ENCODE measurements at places on chromosomes 4 and X.

DNA sequence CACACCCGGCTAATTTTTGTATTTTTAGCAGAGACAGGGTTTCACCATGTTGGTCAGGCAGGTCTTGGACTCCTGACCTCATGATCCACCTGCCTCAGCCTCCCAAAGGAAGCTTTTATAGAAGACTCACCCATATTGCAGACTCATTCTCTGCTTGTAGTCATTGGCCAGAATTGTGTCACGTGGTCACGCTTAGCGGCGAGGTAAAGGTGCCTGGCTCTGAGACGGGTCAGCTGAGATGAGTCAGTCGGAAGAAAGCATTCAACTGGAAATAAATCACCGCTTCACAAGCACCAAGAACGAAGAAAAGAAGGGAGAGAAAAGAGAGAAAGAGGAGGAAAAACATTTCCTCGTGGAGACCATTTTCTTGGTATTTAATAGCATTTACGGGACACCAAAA is 218.8 kb upstream of the NOCT start:
- no peak for ATAC-seq

DNA sequence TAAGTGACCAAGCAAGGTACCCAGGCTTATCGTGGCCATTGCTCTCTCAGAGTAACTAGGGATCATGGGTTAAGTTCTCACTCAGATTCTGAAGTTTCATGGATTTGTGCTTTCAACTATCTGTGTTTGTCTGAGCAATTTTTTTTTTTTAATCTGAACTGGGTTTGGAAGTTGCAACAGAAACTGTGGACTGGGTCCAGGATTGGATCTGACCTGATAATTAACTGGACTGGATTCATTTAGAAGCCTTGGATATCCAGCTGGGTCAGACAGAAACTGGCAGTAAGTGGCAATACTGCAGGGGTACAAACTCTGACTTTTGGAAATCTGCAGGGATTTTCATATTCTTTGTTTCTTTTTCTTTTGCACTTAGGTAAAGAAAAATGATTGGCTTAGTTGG is 38.7 kb upstream of the FGF2 start:
- no peak for ATAC-seq

GRCh38 chr4:124907881-124908280 is 195.3 kb upstream of the ANKRD50 start:
- no peak for ATAC-seq

- ATAC-seq = no peak
Observed at GRCh38 chrX:107848591-107848990, 22.9 kb downstream of the MID2 start.

DNA sequence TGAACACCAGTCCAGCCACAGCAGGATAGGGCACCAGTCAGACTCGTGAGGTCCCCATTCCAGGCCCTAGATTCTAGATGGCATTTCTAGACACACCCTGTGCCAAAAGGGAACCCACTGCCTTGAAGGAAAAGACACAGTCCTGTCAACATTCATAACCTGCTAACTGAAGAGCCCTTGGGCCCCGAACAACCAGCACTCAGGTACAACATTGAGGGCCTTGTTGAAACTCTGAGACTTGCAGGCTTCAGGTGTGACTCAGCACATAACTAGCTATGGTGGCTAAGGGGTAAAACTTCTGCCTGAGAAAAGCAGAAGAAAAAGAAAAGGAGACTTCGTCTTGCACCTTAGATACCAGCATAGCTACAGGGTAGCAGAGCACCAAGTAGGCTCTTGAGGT is 252.9 kb upstream of the GRID2 start:
- ATAC-seq = no peak

- peak; percentile 60 for ATAC-seq
Observed at GRCh38 chr4:53019485-53020382, 157.6 kb downstream of the RASL11B start.

DNA sequence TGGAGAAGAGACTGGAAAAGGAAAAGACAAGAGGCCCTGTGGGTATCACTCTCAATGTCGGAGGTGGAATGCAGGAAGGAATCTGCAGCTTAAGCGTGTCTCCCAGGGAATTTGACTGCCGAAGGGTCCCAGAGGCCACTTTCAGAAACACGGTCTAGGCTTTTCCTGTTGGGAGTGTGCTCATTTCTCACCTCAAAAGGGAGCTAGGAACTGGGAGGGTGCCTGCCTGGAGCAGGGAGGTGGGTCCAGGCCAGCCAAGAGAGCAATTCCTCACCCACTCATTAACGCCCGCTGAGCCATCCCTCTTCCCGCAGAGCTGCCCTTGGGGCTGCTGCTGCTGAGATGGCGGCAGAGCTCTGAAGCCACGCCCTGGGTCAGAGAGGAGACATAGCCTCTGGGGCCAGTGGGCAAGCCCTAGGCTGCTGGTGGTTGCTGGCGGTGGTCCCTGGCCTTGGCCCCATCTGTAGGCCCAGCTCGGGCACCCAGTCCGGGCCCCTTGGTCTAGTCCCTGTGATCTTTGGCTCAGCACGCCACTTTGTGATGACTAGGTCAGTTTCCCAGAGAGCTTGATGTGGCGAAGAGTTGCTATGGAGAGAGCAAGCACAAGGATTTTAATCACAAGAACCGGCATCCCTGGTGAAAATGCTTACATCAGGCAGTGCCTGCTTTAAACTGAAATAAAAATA is 4.1 kb downstream of the ZNF185 start:
- ATAC-seq = no peak

DNA sequence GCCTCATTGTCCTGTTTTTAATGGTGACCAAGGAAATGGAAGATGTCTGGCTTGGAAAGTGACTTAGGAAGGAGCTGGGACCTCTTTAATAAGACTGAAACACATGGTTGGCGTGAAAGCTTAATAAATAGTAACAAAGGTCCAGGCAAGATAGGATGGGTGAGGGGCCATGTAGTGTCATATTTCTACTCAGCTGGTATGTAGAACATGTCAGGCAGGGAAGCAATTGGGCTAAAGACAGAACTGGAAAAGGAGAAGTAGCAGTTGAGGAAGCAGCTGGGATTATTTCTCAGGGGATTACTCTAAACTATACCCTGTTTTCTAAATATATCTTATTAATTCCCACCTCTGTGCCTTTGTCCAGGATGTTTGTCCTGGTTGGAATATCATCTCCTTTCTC is 18.6 kb downstream of the ITGB1BP2 start:
- ATAC-seq = no peak

GRCh38 chr4:85993641-85994040 is 366.2 kb downstream of the MAPK10 start:
- ATAC-seq = no peak

- peak; percentile 55 for ATAC-seq
Observed at GRCh38 chrX:138745196-138745595, 33.7 kb upstream of the FGF13 start.

- ATAC-seq = no peak
Observed at GRCh38 chrX:16934185-16934584, 12.3 kb upstream of the REPS2 start.

Measured in gastroesophageal sphincter (tissue), 4 donors.